B cell (primary cell): ENCODE measurements at places on chromosomes 5 and 9. TPM values are rescaled to one million over a fixed set of nuclear protein-coding genes. Genes with fewer than 3 reads are reported as not detected.

Gene SLC6A3
- 0.01 and 0.19 TPM in 2 replicates for polyA plus RNA-seq

DNA sequence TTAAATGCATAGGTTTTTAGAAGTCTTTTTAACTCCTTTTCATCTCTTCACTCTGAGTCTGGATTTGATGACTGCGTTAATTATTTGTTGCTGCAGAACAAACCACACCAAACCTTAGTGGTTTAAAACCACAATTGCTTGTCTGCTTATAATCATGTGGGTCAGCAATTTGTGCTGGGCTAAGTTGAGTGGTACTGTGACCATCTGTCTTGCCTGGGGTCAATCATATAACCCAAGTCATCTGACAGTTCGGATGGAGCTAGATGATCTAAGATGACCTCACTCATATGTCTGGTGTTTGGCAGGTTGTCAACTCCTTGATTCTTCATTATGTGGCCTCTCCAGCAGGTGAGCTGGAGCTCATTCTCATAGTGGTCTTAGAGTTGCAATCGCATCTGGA is 219.1 kb upstream of the ELAVL2 start:
- DNase-seq, result no peak

DNA sequence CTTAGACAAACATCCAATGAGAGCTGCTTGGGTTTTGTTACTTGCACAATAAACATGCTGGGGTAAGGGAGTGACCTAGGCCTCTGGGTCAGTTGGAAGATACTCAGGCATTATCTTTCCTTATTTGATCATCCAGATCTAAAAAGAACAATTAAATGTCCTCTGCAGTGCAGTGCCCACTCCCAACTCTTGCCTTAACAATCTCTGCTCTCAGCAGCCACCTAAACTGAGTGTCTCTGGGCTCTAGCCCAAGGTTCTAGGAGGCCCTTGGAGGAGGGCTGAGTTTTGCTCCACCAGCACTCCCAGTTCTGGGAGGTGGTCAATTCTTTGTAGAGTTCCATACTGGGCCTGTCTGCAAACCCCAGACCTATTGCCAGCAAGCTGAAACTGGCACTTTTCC is 1.8 kb downstream of the MCIDAS start:
- DNase-seq, result no peak

- DNase-seq, result no peak
These were observed 4.5 kb upstream of the DMRT3 start for GRCh38 chr9:971901-972500.

DNA sequence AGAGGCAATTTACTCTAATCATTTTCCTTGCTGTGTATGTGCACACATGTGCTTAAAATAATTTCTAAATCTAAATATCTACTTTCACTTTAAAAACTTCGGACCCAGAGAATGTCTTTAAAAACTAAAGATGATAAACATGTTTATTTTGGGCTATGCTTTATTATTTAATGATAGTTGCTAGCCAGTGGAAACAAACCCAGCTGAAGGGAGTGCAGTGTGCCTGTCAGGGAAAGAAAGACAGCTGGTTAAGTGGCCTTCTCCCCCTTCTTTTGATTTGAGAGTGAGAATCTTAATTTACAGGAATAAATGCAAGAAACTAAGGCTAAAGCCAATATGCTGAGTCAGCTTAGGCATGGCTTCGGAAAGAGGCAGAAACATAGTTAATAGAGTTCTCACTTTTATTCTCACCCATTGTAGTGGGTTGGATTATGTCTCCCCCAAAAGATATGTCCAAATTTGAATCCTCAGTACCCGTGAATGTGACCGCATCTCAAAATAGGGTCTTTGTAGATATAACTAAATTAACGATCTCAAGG is 111.4 kb downstream of the DCP2 start:
- no peak for DNase-seq

GRCh38 chr5:137580030-137580429 is 80.9 kb upstream of the SPOCK1 start:
- DNase-seq, result no peak
